ENCODE measurements at places on chromosomes 2 and 18.

DNA sequence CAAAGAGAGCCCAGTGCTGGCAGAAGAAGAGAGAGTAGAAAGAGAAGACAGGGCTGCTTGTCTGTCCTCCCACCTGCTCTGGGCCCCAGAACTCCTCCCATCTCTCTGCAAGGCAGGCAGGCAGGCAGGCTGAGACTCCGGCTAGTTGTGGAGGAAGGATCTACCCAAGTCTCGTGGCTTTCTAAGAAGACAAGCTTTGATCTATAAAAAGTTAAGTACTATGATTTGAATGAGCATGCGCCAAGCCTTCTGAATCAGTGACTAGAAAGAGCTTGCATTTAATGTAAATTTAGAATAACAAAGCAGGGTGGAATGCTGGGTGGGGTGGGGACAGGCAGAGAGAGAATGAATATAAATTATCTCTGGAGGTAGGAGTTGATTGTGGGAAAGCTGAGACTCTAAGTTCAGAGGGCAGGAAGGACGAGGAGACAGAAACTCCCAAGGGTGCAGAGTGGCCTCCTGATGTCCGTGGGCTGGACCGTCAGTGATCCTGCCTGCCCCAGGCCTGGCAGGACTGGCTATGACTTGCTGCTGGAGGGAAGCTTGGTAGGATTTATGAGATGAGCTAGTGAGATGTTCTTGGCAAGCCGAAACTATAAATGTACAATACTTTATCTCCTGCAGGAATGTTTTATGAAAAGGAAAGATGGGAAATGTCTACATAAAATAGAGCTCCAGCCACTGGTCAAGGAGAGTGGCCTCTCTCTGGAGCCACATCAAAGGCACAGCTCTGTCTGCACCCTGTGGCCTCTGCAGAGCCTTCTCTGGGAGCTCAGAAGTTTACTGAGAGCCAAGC is 447.5 kb downstream of the TNS1 start:
- no peak for DNase-seq

GRCh38 chr2:57182916-57183315 is 863.7 kb upstream of the VRK2 start:
- no peak for DNase-seq

DNA sequence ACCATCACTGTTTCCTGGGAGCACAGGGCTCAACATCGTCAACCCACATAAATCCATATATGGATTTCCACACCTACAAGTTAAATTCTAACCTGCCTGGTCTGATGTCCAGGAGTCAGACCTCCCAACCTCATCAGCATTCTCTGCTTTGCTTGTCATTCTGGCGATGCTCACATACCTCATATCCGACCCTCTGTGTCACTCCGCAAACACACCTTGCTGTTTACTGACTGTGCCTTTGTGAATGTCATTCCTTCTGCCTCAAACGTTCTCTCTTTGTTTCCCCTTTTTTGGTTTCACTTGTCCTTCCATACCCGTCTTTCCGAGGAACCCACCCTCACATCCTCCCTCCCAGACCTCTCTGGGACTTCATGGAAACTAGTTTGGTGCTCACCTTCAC is 187.1 kb downstream of the ACTR3 start:
- no peak for DNase-seq

- no peak for DNase-seq
Observed at GRCh38 chr2:205510345-205510744, 172.0 kb upstream of the NRP2 start.

- no peak for DNase-seq
Observed at GRCh38 chr2:10398496-10398895, 49.6 kb downstream of the ODC1 start.

- no peak for DNase-seq
Observed at GRCh38 chr2:138112536-138112935, 148.3 kb downstream of the HNMT start.

GRCh38 chr18:30491815-30492551 is 550.6 kb downstream of the DSC3 start:
- DNase-seq: no peak

GRCh38 chr2:134402410-134402809 is 148.5 kb downstream of the MGAT5 start:
- DNase-seq: no peak

DNA sequence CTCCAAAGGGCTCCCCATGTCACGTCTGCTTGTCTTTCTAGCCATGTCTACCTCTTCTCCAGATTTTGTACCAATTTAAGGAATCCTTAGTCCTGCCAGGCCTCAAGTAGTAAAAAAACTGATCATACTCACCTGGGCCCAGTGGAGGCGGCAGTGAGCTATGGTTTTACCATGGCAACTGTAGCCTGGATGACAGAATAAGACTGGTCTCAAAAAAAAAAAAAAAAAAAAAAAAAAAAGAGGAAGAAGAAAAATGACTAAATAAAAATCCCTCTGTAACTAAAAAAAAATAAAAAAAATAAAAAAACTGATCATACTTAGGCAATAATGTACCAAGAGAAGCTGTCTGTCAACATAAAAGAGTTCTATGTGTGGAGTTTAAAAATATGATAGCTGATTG is 221.6 kb downstream of the NR4A2 start:
- DNase-seq: no peak

DNA sequence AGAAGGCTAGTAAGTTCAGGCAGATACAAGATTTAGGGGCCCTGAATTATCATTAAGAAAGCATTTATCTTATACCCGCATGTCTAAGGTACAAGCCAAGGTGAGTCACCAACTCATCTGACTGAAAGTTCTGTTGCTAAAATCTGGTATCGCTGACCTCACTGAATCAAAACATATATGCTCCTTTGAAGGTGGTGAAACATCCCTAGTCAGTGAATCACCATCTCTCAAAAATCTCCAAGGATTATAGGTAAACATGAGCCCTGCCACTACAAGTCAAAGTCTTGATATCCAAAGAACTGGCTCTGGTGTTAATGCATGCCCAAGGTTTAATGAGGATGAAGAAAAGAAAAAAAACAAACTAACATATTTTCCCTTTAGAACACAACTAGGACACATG is 43.5 kb downstream of the IRS1 start:
- no peak for DNase-seq

DNA sequence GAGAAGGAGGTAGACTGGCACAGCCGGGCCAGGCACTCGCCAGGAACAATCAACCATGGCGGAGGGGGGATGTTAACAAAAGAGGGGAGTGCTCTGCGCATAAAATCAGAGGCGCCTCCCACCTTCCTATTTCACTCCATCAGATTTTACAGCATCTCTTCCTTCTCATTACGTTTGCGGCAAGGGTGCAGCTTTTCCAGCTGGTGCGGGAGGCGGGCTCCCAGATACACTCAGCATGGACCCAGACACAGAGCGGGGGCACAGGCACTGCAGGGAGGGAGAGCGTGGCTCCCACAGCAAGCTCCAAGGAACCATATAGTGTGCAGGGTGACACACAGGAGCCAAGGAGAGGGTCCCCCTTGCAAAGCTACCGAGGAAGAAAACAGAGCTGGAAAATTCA is 176.3 kb downstream of the EIPR1 start:
- no peak for DNase-seq

DNA sequence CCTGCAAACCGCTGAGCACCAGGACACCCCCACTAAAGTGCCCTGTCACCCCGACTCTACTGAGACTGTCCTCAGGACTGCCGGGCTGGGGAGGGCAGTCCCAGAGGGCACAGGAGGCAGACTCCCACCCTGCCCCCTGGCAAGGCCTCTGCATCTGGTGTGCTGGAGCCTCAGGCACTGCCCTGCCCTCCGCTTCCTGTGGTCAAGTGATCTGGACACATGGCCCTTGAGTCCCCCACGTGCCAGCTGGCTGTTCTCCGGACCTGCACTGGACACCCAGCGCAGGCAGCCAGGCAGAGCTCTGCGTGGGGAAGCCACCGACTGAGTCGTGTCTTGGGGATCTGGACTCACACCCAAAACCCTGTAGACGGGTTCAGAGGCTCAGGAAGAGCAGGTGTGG is 217.7 kb downstream of the TWIST2 start:
- DNase-seq: no peak

GRCh38 chr2:74945788-74946331 is 12.6 kb upstream of the POLE4 start:
- no peak for DNase-seq

GRCh38 chr2:215598376-215598975 is 162.6 kb upstream of the FN1 start:
- no peak for DNase-seq

DNA sequence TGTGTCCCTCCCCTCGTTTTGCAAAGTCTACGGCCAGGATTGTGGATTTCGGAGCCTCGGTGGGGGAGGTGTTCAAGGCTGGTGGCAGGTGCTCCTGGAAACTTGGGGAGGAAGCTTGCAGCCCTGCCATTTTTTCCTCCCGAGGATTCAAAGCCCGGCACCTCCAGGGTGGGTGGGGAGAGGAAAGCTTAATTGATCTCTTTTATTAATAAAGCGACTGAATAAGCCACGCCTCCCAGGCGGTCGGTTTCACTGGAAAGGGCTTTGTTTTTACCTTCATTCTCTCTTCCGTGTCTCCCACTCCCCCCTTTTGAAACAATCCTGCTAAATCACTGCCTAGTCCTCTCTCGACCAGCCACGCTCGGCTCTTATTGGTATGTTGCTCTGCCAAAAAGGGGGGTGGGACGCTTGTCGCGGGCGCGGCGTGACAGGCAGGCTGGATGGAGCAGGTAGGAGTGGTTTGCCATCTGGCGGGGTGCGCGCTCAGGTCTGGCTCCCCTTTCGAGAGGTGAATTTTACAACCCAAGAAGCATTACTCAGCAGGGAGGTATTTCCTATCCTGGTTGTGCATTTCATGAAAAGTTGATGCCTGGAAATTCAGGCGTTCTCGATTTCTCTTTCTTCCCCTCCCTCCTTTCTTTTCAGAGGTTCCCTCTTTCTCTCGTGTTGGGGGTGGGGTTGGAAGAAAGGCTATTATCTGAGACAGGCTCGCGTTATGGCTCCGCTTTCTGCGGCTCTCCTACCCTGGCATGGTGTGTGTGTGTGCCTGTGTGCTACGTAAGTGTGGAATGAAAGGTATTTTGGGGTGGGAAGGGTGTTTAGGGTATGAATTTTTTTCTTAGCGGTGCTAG is 1.4 kb downstream of the NEDD4L start:
- DNase-seq: peak; percentile 1

DNA sequence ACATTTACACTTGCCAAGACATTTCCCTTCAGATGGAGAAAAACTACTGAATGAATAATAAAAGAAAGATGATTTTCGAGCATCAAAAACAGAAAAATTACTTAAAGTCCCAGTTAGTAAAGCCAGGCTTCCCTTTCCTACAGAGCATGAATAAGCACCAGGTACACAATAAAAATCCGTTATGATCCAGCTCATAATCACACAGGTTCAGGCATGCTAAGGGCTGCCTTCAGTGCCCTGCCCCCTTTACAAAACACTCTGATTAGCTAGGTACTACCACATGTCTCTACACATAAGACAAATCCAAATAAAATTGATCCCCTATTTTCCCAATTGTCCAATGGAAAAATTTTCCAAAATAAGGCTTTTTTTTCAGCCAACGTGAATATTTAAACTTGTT is 413.2 kb upstream of the LRATD1 start:
- no peak for DNase-seq

DNA sequence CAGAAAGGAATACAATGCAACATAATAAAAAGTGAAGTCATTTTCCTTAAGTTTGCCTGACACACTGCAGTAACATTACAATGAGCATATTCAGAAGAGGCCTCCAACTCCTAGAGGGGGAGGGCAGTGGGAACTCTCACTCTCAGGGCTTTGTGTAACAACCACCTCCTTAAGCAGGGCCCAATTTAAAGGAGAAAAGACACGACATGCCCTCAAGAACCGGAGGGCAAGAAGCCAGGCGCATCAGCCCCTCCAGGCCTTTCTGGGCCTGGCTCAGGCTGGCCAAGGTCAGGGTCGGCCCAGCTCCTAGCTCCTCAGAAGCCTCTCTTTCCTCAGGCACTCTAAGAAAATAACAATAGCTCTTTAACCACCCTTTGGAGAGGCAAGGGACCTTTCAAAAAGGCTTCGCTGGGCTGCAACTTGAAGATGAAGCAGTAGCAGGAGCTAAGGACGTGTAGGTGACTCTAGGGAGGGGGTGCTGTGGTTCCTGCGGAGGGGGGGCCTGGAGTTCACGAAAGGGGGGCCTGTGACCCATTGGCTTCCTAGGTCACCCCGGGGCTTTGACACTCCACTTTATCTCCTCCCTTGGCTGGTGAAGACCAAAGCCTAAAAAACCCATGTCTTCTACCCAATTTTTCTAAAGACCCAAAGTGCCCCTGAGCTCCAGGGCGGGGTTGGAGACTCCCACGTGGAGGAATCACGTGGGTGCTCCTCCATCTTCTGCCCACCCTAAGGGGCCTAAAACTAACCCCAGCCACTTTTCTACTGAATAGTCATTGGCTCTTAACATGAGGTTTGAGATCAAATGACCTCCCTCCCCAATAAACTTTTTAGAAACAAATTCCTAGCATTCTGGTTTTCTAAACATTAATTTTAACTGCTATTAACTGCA is 13.3 kb downstream of the SERTAD2 start:
- no peak for DNase-seq

- no peak for DNase-seq
Observed at GRCh38 chr2:201471732-201472393, 20.3 kb downstream of the STRADB start.

- DNase-seq: no peak
Observed at GRCh38 chr18:11155034-11155759, 5.8 kb upstream of the PIEZO2 start.

DNA sequence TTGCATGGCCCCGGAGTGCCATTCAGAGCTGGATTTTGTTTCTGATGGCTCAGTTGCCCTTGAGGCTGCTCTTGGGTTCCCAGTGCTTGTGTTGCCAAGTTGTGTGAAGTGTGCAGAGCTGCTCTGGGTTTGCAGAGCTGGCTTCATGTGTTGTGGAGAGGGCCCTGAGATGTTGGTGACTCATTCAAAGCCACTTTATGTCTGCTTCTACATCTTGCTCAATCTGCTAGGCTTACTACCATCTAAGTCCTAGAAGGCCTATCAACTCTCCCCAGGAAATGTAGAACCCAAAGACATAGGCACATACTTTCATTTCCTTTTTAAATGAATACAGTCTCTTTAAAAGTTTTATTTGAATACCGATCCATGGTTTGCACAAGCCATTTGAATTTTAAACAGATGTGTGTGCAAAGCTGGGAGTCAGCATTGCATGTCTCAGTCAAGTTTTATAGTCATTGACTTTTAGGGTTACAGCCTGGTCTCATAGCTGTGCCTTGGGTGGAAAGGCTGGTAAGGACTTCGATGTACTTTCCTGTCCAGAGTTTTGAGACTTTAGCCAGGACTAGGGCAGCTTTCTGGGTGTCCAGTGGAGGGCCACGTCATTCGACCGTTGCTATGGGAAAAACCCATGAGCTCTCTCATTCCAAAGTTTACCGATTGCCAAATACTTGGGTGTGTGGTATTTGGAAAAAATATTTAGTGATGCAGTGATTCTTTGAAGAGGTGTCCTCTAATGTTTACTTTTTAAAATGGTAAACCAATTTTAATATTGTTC is 105.0 kb downstream of the LTBP1 start:
- no peak for DNase-seq

DNA sequence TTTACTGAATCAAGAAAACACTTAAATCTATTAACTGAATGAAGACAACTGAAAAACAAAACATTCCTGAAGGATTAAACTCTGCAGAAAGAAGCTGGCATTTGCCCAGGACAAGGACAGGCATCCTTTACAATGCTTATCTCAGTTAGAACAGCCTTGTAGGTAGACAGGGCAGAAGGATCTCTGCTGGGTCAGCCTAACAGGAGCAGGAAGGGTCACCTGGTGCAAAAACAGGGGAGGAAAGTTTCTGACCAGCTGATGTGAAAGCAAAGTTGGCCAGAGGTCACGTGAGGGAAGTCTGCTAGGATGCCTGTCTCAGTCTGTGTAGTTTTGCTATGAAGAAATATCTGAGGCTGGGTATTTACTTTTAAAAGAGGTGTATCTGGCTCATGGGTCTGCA is 348.6 kb downstream of the ANAPC1 start:
- no peak for DNase-seq
